ENCODE measurements at places on chromosomes 12 and 14. TPM values are rescaled to one million over a fixed set of nuclear protein-coding genes. Genes with fewer than 3 reads are reported as not detected.

Gene KRT72
- not detected for total RNA-seq

Gene LRRK2
- 1.3 TPM for total RNA-seq

Gene PXMP2
- 10.8 TPM for total RNA-seq

Gene KLHL42
- total RNA-seq: 44.5 TPM

Gene IFNG-AS1
- not detected for total RNA-seq

Gene POTEM
- not detected for total RNA-seq

Gene CACNB3
- total RNA-seq: 29.8 TPM

Gene CLEC4D
- total RNA-seq: not detected

Gene GARIN6
- total RNA-seq: not detected

Gene CFAP251
- total RNA-seq: 6.8 TPM

Gene RNASE2
- total RNA-seq: not detected

Gene GLI1
- total RNA-seq: 1.9 TPM

Gene ERBB3
- total RNA-seq: 1.7 TPM

Gene C1QL4
- not detected for total RNA-seq

Gene BICDL1
- 1.7 TPM for total RNA-seq

Gene TMX1
- 40.6 TPM for total RNA-seq

Gene TTC6
- total RNA-seq: under 0.01 TPM

Gene RAD9B
- 1.3 TPM for total RNA-seq

Gene NGB
- total RNA-seq: not detected

Gene ADAM21
- total RNA-seq: 0.43 TPM

Gene MAP4K5
- total RNA-seq: 94.4 TPM

Gene POLE2
- 14.2 TPM for total RNA-seq

Gene ANKRD33
- not detected for total RNA-seq

Gene KCNH3
- under 0.01 TPM for total RNA-seq

Gene STAC3
- 1.3 TPM for total RNA-seq

Gene ACYP1
- 2.9 TPM for total RNA-seq

Gene MTA1
- total RNA-seq: 52.7 TPM
